ENCODE measurements at places on chromosomes 1 and 21.

GRCh38 chr1:94182191-94182590 is 55.2 kb downstream of the ARHGAP29 start:
- DNase-seq: no peak

GRCh38 chr1:206691604-206692003 is 6.9 kb downstream of the MAPKAPK2 start:
- peak; percentile 30 for DNase-seq

GRCh38 chr1:156126043-156126629 is 11.6 kb downstream of the LMNA start:
- no peak for DNase-seq

DNA sequence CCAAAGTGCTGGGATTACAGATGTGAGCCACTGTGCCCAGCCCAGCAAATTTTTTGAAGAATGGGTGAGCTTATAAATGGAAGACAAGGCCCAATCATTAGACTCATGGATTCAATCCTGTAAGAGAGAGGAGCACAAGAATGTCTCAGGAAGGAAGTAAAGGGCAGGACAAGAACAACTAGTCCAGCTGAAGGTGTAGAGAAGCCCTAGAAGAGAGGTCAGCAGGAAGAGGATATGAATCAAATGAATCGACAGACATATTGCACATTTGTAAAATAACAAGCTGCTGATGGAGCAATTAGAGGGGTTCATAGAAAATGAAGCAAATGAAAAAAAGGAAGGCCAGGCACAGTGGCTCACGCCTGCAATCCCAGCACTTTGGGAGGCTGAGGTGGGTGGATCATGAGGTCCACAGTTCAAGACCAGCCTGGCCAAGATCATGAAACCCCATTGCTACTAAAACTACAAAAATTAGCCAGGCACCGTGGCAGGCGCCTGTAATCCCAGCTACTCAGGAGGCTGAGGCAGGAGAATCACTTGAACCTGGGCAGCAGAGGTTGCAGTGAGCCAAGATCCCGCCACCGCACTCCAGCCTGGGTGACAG is 74.9 kb downstream of the MIS18A start:
- DNase-seq: no peak

DNA sequence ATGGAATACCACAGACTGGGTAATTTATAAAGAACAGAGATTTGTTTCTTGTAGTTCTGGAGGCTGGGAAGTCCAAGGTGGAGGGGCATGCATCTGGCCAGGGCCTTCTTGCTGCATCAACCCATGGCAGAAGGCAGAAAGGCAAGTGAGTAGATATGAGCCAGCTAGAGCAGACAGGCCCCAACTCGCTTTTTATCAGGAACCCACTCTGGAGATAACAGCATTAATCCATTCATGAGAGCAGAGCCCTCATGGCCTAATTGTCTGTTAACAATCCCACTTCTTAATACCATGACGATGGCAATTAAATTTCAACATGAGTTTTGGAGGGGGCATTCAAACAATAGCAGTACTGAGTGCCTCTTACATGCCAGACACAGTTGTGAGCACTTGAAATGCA is 87.2 kb upstream of the SOX13 start:
- DNase-seq: no peak

- DNase-seq: no peak
Measured at GRCh38 chr1:47687631-47688460, 250.0 kb downstream of the FOXD2 start.

- no peak for DNase-seq
Measured at GRCh38 chr1:203263496-203263895, 34.0 kb upstream of the CHIT1 start.

DNA sequence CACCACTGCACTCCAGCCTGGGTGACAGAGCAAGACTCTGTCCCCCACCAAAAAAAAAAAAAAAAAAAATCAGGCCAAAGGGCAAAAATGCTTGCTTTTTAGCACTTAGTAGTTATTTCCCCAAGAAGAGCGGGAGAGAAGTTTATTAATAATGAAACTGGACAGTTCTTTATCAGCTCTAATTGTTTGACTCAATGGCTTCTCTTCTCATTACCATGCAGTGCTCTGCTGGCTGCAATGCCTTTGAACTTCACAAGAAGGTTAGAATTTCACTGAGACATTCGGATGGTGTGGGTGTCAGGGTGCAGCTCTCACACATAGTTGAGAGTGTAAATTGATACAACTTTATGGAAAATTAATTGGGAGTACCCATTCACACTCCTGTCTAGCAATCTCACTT is 63.7 kb downstream of the EDARADD start:
- no peak for DNase-seq

GRCh38 chr1:156640842-156641706 is 843 bp upstream of the BCAN start:
- DNase-seq: no peak

GRCh38 chr1:4404854-4405590 is 249.4 kb upstream of the AJAP1 start:
- DNase-seq: no peak

GRCh38 chr1:159938211-159938852 is 7.1 kb downstream of the IGSF9 start:
- DNase-seq: no peak

DNA sequence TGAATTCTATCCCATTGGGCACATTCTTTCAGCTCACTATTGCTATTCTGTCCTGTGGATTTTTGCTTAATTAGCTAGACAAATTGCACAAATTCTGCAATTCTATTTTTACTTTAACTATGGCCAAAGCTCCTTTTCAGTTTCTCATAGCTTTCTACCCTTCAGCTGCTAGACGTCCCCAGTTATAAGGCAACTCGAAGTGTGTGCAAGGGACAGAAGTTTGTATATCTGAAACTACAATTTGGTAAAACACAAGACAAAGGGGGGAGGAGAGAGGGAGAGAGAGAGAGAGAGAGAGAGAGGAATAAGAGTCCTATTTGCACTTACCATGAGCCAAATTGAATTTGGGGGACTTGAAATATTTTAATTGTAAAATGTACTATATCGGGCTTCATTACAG is 91.8 kb downstream of the SETD4 start:
- no peak for DNase-seq

GRCh38 chr1:149936170-149936991 is at the start of gene MTMR11:
MTMR11 (minus strand) TSS chr1:149936879; CDS start chr1:149936647, 232 bp downstream.
- DNase-seq: peak; percentile 39

DNA sequence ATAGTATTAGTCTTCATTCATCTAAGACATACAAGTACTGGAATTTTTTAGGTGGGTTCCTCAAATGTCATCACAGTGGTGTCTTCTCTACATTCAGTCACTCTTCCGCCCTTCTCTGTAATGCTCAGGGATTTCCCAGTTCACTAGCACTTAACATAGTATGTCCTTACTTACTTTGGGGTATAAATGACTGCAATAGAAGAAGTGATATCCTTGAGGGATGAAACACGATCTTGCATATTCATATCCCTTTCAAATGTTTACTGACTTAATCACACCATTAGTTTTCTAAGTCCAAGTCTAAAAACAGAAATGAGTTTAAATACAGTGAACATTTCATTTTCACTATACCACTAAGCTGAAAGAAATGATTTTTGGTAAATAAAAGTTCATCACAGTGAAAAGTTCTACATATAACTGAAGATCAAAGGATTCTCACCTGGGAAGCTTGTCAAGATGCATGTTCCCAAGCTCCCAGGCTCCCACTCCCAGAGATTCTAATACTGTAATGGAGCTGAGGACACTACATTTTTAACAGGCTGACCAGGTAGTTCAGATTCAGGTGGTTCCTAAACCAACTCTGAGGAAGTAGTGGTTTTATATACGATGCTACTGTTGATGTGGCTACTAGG is 29.7 kb downstream of the MRPL39 start:
- DNase-seq: no peak

GRCh38 chr1:43932786-43933385 is 715 bp upstream of the ARTN start:
- DNase-seq: no peak

GRCh38 chr1:6052543-6053205 is 7.0 kb downstream of the KCNAB2 start:
- DNase-seq: peak; percentile 94

GRCh38 chr21:26739189-26739588 is 106.0 kb downstream of the ADAMTS1 start:
- no peak for DNase-seq

DNA sequence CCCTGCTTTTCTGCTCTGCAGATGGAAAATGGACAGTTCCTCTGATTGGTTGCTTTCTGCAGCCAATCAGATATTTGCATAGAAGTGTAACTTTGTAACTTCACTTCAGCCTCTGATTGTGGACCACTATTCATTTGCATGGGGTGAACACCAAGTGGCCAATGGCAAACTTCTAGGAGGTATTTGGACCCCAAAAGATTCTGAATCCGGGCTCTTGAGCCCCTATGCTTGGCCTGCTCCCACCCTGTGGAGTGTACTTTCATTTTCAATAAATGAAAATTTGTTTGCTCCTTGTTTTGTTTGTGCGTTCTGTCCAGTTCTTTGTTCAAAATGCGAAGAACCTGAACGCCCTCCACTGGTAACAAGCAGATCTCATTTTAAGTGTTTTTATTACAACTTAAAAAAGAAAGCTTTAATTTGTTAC is 6.4 kb upstream of the GSTM4 start:
- DNase-seq: no peak

- DNase-seq: no peak
Measured at GRCh38 chr1:59020151-59020997, 236.5 kb upstream of the JUN start.

GRCh38 chr1:237396426-237396825 is 354.4 kb downstream of the RYR2 start:
- no peak for DNase-seq

DNA sequence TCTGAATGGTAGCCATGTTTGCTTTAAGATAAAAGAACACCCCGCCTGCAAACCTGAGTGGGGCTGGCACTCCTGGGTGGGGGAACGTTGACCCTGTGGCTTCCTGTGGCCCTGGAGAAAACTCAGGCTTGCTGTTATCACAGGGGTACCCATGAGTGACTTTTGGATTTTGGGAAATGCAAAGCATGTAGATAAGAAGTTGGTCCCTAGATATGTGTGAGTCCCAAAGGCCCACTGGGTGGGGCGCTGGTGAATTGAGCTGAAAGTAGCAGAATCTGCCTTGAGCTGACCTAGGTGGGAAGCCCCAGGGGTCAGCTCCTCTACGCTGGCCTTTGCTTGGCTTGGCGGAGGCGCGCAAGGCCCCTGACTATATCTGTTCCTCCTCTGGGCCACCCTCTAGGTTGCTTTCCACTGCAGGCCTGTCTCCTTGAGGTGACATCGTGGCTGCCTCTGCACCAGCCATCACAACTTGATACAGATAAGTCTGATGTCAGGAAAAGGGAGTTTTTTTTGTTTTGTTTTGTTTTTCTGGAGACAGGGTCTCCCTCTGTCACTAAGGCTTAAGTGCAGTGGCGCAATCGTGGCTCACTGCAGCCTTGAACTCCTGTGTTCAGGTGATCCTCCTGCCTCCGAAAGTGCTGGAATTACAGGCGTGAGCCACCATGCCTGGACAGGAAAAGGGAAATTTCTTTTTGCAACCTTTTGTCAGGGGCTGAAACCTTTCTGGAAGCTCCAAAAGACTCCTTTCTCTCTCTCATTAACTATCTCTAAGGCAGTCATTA is 72.2 kb downstream of the AGPAT3 start:
- DNase-seq: no peak

GRCh38 chr21:42389449-42389835 is 6.4 kb downstream of the TMPRSS3 start:
- DNase-seq: peak; percentile 45

- DNase-seq: no peak
Measured at GRCh38 chr1:178072326-178072725, 21.6 kb upstream of the RASAL2 start.

- no peak for DNase-seq
Measured at GRCh38 chr1:2800664-2801045, 838 bp downstream of the TTC34 start.

GRCh38 chr1:109759513-109760334 is 4.0 kb downstream of the EPS8L3 start:
- no peak for DNase-seq

- no peak for DNase-seq
Measured at GRCh38 chr1:11531314-11531870, 52.4 kb downstream of the DISP3 start.

GRCh38 chr1:18107369-18108298 is at the start of gene IGSF21:
IGSF21 (plus strand) TSS chr1:18107798; CDS start chr1:18108129, 331 bp downstream.
- DNase-seq: no peak

- DNase-seq: no peak
Measured at GRCh38 chr21:15732290-15732995, 2.7 kb downstream of the USP25 start.

GRCh38 chr1:40240390-40240789 is 7.3 kb upstream of the TMCO2 start:
- no peak for DNase-seq

- no peak for DNase-seq
Measured at GRCh38 chr1:217106231-217106901, 383.1 kb upstream of the ESRRG start.

DNA sequence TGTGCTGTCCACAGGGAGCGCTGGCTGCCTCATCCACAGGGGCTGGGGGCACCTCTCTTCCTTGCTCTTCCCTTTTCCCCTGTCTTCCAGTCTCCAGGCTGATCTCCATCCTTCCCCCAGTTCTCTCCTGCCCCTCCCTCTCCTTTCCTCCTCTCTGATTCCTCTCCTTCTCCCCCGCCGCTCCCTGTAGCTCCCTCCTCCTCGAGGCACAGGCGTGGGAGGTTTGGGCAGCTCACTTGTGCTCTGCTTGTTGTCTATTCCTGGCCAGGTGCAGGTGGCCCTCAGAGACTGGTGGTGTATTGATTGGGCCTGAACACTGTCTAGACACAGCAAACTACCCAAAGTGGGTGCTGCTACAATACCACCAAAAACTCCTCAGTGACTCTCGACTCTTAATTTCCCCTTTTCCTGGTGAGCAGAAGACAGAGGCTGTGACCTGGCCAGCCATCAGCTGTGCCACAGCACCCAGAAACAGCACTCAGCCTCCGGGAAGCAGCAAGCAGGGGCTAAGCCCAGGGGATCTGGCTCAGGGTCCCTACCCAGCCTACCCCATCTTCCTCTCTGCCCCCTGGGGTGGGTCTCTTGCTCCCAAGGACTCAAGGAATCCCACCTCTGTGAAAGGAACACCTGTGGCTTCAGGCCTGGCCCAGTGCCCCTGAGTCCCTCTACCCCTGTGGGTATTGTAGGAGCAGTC is 93.3 kb downstream of the DDX20 start:
- no peak for DNase-seq

DNA sequence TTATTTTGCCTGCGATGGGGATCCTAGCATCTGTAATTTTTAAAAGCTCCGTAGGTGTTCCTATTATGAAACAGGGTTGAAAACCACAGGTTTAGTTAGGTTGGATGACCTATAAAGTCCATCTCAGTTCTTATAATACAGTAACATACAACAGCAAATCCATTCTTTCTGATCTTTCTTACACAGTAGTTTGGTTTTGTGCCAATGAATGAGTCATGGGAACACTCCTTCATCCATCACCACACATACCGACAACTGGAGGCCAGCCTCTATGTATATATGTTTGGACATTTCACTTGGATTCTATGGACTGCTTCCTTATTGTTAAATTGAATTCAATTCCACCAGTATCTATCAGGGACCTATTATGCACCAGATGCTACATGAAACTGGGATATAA is 118.4 kb upstream of the L1TD1 start:
- DNase-seq: no peak

GRCh38 chr1:246534114-246534513 is 27.0 kb upstream of the SMYD3 start:
- DNase-seq: no peak
